ENCODE measurements at places on chromosomes 2 and 18. TPM values are rescaled to one million over a fixed set of nuclear protein-coding genes. Genes with fewer than 3 reads are reported as not detected.

- peaks cover 21% of the 10 kb centered on the region for H3K4me1 ChIP-seq
- peaks cover 56% of the 10 kb centered on the region for H3K27me3 ChIP-seq
- H3K27ac ChIP-seq: no peak overlapping the region
- H3K4me3 ChIP-seq: peak overlapping the region; percentile 57
Observed at GRCh38 chr18:49563130-49563540, 1.3 kb downstream of the LIPG start.

DNA sequence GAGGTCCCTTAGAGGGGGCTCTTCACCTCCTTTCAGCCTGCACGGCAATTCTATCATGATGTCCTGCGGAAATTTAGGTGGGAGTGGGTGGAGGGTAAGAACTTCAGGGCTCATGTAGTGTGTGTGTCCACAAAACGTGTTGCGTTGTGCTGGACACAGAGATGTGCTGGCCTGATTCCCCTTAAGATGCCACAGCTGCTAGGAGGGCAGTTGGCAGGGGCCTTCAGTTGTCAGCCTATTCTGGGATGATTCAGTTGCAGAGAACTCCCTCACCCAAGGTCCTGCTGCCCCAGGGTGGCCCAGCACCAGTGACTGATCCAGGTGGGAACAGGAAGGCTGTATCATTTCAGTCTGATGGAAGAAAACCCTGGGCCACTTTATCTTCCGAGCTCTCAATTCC is 1.0 kb upstream of the HJURP start:
- H3K4me3 ChIP-seq: peak overlapping the region; percentile 82
- DNase-seq: no peak
- peaks cover 4% of the 10 kb centered on the region for H3K4me1 ChIP-seq
- H3K27me3 ChIP-seq: no peaks in the 10 kb centered on the region
- no peak overlapping the region for H3K27ac ChIP-seq

- no peak for DNase-seq
- peaks cover 4% of the 10 kb centered on the region for H3K4me1 ChIP-seq
- peaks cover 98% of the 10 kb centered on the region for H3K36me3 ChIP-seq
- no peak overlapping the region for H3K27ac ChIP-seq
- no peak overlapping the region for H3K4me3 ChIP-seq
Observed at GRCh38 chr2:71534826-71535225, 81.5 kb downstream of the DYSF start.

GRCh38 chr2:175057078-175057685 is 52.0 kb upstream of the CHN1 start:
- H3K27ac ChIP-seq: no peak overlapping the region
- no peak overlapping the region for H3K4me3 ChIP-seq
- H3K4me1 ChIP-seq: no peaks in the 10 kb centered on the region
- H3K36me3 ChIP-seq: no peaks in the 10 kb centered on the region
- no peak for DNase-seq

GRCh38 chr2:189177251-189177840 is 2.2 kb downstream of the COL5A2 start:
- no peaks in the 10 kb centered on the region for H3K36me3 ChIP-seq
- no peak for DNase-seq
- H3K4me1 ChIP-seq: no peaks in the 10 kb centered on the region
- H3K27me3 ChIP-seq: no peaks in the 10 kb centered on the region
- peak overlapping the region; percentile 64 for H3K4me3 ChIP-seq

GRCh38 chr18:7291046-7291445 is 60.2 kb downstream of the LRRC30 start:
- no peaks in the 10 kb centered on the region for H3K27me3 ChIP-seq
- no peak for DNase-seq
- no peaks in the 10 kb centered on the region for H3K4me1 ChIP-seq
- H3K27ac ChIP-seq: no peak overlapping the region
- no peak overlapping the region for H3K4me3 ChIP-seq

DNA sequence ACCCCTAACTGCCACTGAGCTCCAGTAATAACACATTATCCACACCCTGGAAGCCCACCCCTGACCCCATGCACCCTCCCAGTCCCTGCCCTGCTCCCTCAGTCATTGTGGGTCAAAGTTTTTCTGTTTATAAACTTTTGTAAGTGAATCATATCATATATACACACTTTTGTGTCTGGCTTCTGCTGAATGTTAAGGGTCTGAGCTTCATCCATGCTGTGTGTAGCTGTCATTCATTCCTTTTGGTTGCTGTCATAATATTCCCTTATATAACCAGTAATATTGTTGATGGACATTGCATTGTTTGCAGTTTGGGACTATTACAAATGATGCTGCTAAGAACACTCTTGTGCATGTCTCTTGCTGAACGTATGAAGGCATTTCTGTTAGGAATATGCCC is 14.5 kb downstream of the CNNM4 start:
- no peaks in the 10 kb centered on the region for H3K27me3 ChIP-seq
- H3K27ac ChIP-seq: no peak overlapping the region
- H3K36me3 ChIP-seq: no peaks in the 10 kb centered on the region

- H3K36me3 ChIP-seq: no peaks in the 10 kb centered on the region
- peaks cover 72% of the 10 kb centered on the region for H3K4me1 ChIP-seq
- H3K27me3 ChIP-seq: no peaks in the 10 kb centered on the region
- H3K27ac ChIP-seq: no peak overlapping the region
Observed at GRCh38 chr2:105800036-105800713, 55.5 kb downstream of the NCK2 start.

DNA sequence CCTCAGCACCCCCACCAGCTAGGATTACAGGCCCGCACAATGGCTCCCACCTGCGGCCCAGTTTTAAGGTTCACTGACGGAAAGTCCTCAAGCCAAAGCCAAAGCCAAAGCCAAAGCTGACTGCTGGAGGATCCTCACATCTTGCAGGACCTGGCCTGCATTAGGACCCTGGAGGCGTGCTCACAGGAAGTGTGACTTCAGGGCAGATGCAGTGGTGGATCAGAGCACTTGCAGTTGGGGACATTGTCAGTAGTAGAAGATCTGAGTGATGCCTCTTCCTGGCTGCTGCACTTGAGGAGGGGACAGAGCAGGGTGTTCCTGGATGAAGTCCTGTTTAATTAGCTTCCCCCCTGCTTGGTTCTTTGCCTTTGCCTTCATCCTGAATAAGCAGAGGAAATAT is 69.0 kb upstream of the ALPP start:
- no peak for DNase-seq
- no peaks in the 10 kb centered on the region for H3K36me3 ChIP-seq
- H3K4me3 ChIP-seq: no peak overlapping the region
- peaks cover 3% of the 10 kb centered on the region for H3K4me1 ChIP-seq
- no peak overlapping the region for H3K27ac ChIP-seq
- no peaks in the 10 kb centered on the region for H3K27me3 ChIP-seq

DNA sequence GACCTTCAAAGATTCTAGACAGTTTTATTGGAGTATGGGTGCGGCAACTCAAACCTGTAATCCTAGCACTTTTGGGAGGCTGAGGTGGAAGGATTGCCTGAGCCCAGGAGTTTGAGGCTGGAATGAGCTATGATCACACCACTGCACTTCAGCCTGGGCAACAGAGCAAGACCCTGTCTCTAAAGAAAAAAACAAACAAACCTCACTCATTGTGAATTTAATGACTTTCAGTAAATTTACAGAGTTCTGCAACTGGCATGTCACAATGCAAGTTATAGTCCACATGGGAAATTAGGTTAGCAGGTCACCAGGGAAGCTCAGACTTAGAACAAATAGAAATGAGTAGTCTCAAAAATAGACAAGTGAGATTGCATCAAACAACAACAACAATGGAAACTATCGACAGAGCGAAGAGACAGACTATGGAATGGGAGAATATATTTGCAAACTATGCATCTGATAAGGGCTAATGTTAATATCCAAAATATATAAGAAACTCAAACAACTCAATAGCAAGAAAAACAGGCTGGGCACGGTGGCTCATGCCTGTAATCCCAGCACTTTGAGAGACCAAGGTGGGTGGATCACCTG is 6.7 kb upstream of the NRBP1 start:
- H3K27ac ChIP-seq: no peak overlapping the region
- no peak overlapping the region for H3K4me3 ChIP-seq
- no peaks in the 10 kb centered on the region for H3K36me3 ChIP-seq
- no peaks in the 10 kb centered on the region for H3K4me1 ChIP-seq
- no peak for DNase-seq
- no peaks in the 10 kb centered on the region for H3K27me3 ChIP-seq

GRCh38 chr2:34388446-34388845 is 789.3 kb upstream of the FAM98A start:
- H3K27me3 ChIP-seq: no peaks in the 10 kb centered on the region
- H3K36me3 ChIP-seq: no peaks in the 10 kb centered on the region
- no peak for DNase-seq
- no peak overlapping the region for H3K27ac ChIP-seq
- H3K4me3 ChIP-seq: no peak overlapping the region

GRCh38 chr2:45342-46130 is 769 bp downstream of the FAM110C start:
- H3K27ac ChIP-seq: no peak overlapping the region
- H3K4me3 ChIP-seq: peak overlapping the region; percentile 57
- peaks cover 63% of the 10 kb centered on the region for H3K27me3 ChIP-seq
- peaks cover 6% of the 10 kb centered on the region for H3K4me1 ChIP-seq
- DNase-seq: no peak

DNA sequence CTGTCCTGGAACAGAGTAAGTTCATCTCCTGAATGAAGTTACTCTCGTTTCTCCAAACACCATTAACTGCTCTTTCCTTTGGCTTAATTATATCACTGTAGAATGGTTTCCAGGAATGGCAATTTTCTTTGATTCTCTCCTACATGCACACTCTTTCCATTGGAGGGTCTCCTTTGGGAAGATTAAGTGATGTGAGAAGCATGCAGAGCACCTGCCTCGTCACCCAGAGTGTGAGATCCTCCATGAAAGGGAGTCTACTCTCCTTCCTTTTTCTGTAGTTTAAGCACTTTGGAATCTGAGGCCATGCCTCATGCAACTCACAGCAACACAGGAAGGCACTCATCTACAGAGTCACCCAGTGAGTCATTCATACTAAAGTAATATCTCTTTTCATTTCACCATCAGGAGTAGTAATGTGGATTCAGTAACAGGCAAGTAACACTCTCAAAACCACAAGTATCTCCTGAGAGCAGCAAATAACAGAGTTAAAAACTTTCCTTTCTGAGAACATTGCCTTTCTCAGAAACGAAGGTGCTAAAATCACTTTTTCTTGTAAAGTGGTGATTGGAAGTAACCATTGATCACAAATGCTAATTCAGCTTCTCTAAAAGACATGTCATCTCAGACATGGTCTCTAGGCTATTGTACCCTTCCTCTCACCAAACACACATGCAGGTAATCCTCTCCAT is 52.8 kb upstream of the IL1RL1 start:
- no peaks in the 10 kb centered on the region for H3K27me3 ChIP-seq
- H3K4me3 ChIP-seq: no peak overlapping the region
- peaks cover 21% of the 10 kb centered on the region for H3K4me1 ChIP-seq

DNA sequence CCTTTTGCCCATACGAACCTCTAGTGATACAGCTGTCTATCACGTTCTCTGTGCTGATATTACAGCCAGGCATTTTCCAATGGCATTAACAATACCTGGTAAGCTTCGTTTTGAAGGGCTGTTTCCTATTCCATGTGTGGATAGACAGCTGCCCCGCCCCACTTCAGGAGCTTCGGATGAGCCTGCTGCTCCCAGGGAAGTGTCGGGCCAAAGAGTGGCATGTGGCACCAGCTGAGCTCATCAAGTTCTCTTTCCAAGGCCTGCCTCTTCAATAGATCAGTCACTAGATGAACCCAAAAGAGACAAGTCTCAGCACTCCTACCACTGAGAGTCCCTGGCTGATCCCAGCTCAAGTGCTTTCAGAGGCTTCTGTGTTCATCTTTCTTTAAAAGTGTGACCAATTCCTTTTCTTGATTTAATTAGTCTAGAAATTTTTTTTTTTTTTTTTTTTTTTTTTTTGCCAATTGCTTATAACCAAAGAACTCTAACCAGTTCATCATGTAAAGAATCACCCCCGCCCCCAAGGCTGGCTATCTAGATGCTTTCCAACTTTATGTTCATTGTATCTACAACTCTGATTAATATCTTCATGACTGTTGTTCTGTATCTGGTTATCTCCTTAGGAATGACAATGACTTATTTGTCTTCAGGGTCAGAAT is 46.6 kb downstream of the HDAC4 start:
- peaks cover 13% of the 10 kb centered on the region for H3K4me1 ChIP-seq
- H3K4me3 ChIP-seq: no peak overlapping the region
- DNase-seq: no peak
- no peaks in the 10 kb centered on the region for H3K27me3 ChIP-seq
- no peaks in the 10 kb centered on the region for H3K36me3 ChIP-seq

DNA sequence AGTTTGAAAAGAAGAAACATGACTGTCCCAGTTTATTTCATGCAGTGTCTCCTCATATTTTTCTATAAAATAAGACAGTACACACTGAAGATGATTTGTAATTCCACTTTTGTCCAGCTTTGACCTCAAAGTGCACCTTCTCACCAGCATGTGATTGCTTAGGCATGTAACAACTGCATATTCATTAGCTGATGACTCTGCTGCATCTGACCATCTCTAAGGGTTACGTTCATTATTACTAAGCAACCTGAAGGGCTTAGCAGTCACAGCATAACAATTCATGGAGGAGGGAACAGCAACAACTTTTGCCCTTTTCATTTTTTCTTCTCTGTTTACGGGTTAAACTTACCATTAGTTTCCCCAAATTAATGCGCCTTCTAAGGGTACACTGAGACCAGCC is 330.6 kb upstream of the PIK3C3 start:
- no peaks in the 10 kb centered on the region for H3K27me3 ChIP-seq
- no peak for DNase-seq
- no peaks in the 10 kb centered on the region for H3K4me1 ChIP-seq
- H3K27ac ChIP-seq: no peak overlapping the region

DNA sequence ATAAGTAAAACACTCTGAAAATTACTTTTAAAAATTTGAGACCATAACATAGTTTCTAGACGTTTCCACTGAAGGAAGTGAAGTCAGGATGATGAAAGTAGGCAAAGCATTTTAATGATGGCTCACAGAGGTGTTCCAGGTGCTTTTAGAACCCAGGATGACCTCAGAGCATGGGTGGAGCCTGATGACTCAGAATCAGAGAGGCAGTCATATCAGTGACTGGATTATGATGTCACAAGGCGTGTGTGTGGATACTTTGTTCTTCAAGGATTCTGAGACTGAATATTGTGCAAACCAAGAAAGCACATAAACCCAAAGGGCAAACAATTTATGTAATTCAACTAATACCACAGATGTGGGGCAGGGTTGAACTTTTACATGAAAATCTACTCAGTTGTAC is 208.0 kb upstream of the FBXO11 start:
- H3K4me3 ChIP-seq: no peak overlapping the region
- H3K27me3 ChIP-seq: no peaks in the 10 kb centered on the region
- DNase-seq: no peak
- no peak overlapping the region for H3K27ac ChIP-seq
- no peaks in the 10 kb centered on the region for H3K36me3 ChIP-seq
- peaks cover 4% of the 10 kb centered on the region for H3K4me1 ChIP-seq

- no peaks in the 10 kb centered on the region for H3K4me1 ChIP-seq
- no peaks in the 10 kb centered on the region for H3K27me3 ChIP-seq
- no peak overlapping the region for H3K4me3 ChIP-seq
- H3K36me3 ChIP-seq: no peaks in the 10 kb centered on the region
- no peak overlapping the region for H3K27ac ChIP-seq
- no peak for DNase-seq
Observed at GRCh38 chr2:191270306-191271161, 25.3 kb downstream of the MYO1B start.

- H3K4me1 ChIP-seq: peaks cover 10% of the 10 kb centered on the region
- H3K27me3 ChIP-seq: no peaks in the 10 kb centered on the region
- DNase-seq: no peak
- no peak overlapping the region for H3K4me3 ChIP-seq
Observed at GRCh38 chr18:26540043-26540628, 8.2 kb downstream of the KCTD1 start.

- no peaks in the 10 kb centered on the region for H3K27me3 ChIP-seq
Observed at GRCh38 chr2:240579771-240580614, 6.5 kb upstream of the CAPN10 start.

The SERPINB4 gene
- not detected for total RNA-seq

The TEKT4 gene
- total RNA-seq: 0.14 TPM

The CHPF gene
- 12.6 TPM for total RNA-seq

The OR6B2 gene
- not detected for total RNA-seq

The PLEKHH2 gene
- 0.37 TPM for total RNA-seq

The DES gene
- total RNA-seq: 12,653 TPM
